Fibroblast of skin of abdomen (primary cell): ENCODE measurements at places on chromosomes 5 and 9.
A peak's percentile ranks its signal among the peaks of the same experiment; 100 is the strongest.

DNA sequence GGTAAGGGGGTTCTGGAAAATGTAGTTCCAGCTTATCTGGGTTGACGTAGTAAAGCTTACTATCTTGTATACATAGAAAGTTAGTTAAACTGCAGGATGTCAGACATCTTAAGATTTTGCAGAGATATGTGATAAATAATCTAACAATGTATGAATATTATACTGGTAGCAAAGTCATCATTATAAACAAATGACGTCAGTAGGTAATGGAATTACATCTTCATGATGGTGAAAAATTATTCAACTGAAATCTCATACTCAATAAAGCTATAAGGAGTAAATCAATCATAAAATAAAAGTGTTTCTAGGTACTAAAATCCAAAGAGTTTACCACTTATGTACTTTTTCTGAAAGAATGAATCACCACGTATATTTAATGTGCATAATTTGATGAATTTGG is 217.3 kb upstream of the CDH10 start:
- DNase-seq, result no peak

DNA sequence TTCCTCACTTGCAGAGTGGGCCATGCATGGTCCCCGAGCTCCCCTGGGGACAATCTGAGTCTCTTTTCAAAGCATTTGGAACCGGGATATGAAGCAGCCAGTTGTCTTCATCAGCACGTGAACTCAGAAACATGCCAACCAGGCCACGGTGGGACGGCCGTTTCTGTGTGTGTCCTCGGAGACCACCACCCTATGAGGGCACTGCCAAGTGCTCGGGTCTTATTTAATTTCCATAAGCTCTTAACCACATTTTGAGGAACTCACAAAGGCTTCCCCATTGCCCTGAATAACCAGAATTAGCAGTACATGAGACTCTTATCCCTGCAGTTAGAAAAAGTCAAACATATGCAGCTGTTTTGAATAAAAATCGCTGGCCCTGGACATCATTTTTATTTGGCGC is 60.1 kb downstream of the OTULIN start:
- DNase-seq, result no peak

GRCh38 chr9:96411129-96411838 is 6.9 kb downstream of the ZNF367 start:
- no peak for DNase-seq

GRCh38 chr5:37552161-37552560 is 173.0 kb downstream of the WDR70 start:
- no peak for DNase-seq

GRCh38 chr9:116767219-116767618 is 80.1 kb downstream of the TRIM32 start:
- no peak for DNase-seq

DNA sequence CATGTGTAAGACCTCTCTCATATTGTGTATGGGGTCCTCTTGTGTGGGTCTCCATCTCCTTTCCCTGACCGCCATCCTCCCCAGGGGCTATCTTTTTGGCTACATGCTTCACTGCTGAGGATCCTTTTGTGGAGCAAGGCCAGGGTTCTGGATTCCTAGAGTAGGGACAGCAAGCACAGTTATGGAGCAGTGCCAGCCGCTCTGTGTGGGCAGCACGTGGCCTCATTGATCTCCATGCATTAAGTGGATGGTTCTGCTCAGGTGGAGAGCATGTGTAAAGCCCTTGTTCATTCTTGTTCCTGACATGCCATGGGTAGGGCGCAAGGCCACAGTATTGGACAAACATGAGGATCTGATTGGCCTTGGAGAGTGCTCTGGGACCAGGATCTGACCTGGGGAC is 8.9 kb downstream of the PHF2 start:
- DNase-seq, result no peak

GRCh38 chr9:133658442-133659431 is 22.6 kb downstream of the DBH start:
- DNase-seq, result no peak

DNA sequence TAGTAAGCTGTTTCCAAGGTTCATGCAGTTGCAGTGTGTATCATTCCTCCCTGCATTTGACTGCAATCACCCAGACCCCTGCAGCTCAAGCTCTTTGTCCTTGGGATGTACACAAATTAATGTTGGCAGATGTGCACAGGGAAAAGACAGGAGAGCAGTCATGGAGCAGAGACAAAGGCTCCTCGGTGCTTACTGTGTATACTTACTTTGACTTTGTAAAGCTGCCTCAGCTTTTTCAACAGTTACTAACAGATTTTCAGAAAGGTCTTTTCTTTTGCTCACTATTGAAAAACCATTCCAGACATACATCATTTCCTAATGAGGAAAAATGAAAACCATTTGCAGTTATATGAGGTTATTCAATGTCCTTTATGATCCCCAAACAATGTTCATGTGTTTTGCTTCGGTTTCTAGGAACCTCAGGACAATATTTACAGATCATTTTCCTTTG is 124.9 kb downstream of the TTC39B start:
- DNase-seq, result no peak

DNA sequence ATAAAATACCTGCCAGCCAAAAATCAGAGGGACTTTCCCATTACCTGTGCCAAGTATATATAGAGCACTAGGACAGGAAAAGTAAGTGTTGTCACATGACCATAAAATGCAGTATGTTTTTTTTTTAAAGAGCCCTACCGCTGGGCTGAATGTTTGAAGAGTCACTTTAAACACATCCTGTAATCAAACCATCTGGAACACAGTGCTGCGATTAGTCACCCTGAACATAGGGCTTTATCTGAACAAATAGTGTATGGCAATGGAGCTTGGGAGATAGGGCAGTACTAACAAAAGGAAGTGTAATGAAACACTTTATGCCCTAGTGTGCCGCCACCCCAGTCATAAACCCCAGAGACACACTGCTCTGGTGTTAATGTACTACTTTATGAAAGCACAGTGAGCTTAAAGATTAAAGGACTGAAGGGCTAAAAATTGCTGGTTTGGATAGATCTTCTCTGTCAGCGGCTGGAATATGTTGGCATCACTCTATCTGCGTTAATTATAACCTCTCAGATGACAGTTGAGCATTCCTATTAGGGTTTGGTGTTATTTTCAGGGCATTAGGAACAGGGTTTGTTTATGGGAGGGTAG is 90.4 kb downstream of the ZNF608 start:
- peak; percentile 81 for DNase-seq

- DNase-seq, result peak; percentile 38
Measured at GRCh38 chr5:67693956-67694809, 497.6 kb upstream of the CD180 start.

DNA sequence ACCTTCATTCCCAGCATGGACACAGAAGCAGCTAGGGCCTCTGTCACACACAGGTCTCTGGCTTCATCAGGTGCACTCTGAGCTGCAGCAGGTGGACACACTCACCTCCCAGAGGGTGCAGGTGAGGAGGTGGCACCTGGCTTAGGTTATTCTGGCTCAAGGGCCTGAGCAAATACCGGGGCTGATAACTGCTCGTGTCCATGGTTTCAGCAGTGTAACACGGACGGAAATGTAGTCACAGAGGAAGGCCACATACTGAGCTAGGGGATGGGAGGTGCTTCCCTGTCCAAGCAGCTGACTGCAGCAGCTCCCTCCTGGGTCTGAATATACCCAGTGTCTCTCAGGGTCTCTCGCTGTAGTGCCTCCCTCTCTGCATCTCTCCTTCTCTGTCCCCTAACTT is 5.7 kb downstream of the PHF2 start:
- DNase-seq, result no peak

DNA sequence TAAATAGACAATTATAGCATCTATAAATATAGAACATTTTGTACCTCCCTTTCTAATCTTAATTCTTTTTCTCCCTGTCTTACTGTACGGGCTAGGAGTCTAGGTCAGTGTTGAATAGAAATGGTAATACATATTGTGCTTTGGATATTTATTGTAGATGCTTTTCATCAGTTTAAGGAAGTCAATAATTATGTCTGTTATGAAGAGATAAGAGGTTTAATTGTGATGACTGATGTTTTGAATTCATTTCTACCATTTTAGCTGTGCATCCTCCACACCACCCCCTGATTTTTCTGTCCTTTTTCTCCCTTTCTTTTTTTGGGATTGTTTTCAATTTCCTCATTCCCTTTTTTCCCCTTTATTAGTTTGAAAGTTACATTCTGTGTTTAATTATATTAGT is 95.8 kb downstream of the DOCK2 start:
- DNase-seq, result no peak

DNA sequence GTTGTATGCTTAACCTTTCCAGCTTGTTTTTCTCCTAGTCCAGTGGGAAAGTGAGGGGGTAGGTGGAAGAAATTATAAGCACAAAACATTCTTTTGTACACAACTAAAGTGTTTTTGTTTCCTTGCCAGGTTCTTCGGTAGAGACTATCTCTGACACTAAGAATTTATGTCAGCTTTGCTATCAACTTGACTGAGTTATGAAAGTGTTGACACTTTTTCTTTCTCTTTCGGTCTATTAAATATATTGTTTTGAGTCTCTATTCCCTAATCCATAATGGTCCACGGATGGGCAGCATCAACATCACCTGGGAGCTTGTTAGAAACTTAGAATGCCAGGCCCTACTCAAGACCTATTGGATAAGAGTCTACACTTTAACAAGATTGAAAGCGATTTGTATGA is 195.0 kb upstream of the ATP10B start:
- DNase-seq, result no peak

DNA sequence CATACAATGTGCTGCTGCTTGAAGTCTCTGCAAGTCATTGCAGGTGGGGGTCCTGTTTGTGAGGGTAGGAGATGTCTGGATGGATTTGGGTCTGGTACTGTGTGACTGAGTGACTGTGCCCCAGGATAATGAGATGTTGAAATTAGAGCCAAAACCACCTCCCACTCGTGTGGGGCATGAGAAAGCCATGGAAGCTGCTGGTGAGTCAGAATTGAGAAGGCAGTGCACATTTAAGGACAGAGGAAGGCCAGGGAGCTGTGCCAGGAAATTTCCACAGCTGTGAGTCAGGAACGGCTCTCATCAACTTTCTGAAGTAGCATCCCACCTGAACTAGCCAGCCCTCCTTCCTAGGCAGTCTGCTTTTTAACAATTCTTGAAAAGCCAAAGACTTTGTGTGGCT is 229.8 kb downstream of the DRD1 start:
- peak; percentile 89 for DNase-seq

- DNase-seq, result no peak
Measured at GRCh38 chr9:38687992-38688391, 31.9 kb downstream of the FAM240B start.

DNA sequence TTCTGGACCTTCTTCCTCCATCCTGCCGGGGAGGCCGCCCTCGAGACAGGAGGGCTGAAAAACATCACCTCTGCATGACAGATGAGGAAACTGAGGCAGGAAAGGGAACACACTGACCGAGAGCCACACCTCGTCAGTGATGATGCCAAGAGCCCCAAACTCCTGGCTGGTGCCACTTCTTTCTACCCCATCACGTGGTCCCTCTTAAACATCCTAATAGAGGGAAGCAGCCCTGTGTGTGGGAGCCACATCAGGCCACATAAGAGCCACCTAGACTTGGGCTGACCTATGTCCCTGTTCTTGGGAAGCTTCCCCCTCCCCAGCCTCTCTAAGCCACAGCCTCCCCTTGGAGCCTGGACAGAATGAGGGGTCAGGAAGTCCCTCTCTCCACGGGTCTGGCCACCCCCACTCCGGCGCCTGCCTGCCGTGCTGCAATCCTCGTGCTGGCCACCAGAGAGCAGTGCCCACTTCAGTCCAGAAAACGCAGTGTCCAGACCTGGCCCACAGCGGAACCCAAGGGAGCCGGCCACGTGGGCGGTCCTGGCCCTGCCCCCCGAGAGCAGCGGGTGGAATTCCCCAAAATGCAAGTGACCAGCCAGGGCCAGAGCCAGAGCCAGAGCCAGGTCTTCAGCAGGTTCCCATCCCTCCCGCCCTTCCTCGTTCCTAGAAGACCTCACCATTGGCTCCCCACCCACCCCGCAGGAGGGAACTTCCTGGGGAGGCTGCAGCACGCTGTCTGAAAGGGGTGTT is 54.7 kb upstream of the SARDH start:
- peak; percentile 54 for DNase-seq

- no peak for DNase-seq
Measured at GRCh38 chr5:169091396-169091980, 209.5 kb downstream of the SLIT3 start.

DNA sequence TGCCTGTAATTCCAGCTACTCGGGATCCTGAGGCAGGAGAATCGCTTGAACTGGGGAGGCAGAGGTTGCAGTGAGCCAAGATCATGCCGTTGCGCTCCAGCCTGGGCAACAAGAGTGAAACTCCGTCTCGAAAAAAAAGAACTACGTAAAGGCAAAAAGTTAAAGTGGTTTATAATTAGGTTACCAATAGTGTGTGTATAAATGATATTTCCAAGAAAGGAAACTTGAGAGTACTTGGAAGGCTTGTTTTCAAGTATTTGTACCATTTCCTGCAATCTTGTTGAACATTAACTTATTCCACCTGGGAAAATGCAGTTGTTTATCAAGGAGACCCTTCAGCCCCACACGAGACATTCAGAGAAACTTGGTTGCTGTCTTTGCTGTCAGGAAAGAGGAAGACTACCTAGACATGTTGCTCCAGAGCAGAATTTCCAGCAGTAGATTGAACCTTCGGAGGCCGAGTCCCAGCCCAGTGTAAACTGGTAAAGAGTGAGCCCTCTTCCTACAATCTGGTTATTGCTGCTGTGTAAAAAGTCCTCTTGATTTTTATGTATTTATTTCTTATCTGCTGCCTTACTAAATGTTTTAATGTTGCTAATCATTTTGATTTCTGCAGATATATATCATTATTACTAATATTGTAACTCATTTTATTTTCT is 30.1 kb downstream of the STXBP1 start:
- DNase-seq, result no peak

DNA sequence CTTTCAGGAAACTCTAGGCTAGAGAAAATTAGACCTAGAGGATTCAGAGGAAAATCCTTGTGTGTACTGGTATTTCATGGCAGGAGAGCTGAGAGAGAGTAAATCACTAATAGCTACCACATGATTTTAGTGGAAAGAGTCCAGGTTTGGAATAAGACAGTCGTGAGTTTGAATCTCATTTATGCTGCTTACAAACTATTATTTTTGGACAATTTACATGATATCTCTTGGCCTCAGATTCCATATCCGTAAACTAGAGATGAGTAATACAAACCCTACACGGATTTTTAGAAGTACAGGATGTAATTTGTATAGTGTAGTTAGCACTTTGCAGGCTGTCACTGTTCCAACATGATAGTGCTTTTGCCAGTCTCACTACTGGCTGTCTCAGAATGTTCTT is 2.7 kb downstream of the IL31RA start:
- DNase-seq, result peak; percentile 71

GRCh38 chr5:80204808-80205614 is 50.8 kb downstream of the SERINC5 start:
- no peak for DNase-seq

GRCh38 chr9:4389755-4390154 is 89.9 kb upstream of the GLIS3 start:
- DNase-seq, result peak; percentile 13

GRCh38 chr5:107341376-107342084 is 329.2 kb downstream of the EFNA5 start:
- DNase-seq, result no peak

- DNase-seq, result peak; percentile 35
Measured at GRCh38 chr9:10045598-10045997, 567.2 kb downstream of the PTPRD start.
